ENCODE measurements at places on chromosomes 3 and 15.

GRCh38 chr3:97037294-97037943 lies 223.0 kb downstream of the EPHA6 start:
- DNase-seq, result no peak

- no peak for DNase-seq
Measured at GRCh38 chr15:62912808-62913207, 129.7 kb upstream of the TPM1 start.

DNA sequence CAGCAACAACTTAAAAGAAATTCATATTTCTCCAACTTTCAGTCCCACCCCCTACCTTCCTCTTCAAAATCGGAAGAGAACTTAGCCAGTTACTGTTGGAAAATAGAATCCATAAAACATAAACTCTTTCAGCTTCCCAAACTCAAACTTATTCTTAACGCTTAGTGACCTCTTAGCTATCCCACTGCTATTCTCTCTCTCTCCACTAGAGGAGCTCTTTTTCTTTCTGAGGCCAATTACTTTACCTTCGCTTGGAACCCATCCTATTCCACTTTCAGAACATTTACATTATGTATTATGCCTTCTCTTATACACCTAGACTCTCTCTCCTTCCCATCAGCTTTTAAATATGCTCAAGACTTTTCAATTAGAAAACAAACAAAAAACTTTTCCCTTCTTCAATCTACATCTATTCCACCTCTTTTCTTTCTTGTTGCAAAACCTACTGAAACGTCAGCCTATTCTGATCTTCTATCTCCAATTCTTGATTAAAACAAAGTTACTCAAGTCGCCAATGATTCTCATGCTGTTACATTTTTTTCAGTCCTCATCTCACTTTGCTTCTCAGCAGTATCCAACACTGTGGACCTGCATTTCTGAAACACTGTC lies 13.4 kb upstream of the GHSR start:
- no peak for DNase-seq

DNA sequence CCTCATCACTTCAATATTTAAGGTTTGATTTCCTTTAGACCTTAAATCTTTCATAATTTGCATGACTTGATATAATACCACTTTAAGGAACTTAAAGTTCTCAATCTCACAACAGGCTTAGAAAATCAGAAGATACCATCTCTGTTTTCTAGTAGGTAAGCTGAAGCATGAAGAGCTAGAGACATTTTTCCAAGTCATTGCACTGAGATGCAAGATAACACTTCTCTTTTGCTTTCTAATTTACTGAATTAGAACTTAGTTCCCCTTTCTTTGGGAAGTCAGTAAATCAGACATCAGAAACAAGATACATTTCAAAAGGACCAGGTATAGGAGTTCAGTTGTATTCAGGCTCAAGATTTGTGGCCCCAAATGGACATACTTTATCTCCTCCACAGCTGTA lies 79.7 kb downstream of the DZIP3 start:
- no peak for DNase-seq

- no peak for DNase-seq
Measured at GRCh38 chr15:95897651-95898050, 432.8 kb upstream of the NR2F2 start.

- DNase-seq, result no peak
Measured at GRCh38 chr15:98868564-98868963, 139.0 kb downstream of the PGPEP1L start.

GRCh38 chr3:54696313-54696712 lies 231.5 kb downstream of the LRTM1 start:
- DNase-seq, result no peak

- DNase-seq, result no peak
Measured at GRCh38 chr15:78414621-78415250, 23.3 kb upstream of the IREB2 start.

GRCh38 chr3:118809696-118810498 lies 224.7 kb downstream of the IGSF11 start:
- no peak for DNase-seq

DNA sequence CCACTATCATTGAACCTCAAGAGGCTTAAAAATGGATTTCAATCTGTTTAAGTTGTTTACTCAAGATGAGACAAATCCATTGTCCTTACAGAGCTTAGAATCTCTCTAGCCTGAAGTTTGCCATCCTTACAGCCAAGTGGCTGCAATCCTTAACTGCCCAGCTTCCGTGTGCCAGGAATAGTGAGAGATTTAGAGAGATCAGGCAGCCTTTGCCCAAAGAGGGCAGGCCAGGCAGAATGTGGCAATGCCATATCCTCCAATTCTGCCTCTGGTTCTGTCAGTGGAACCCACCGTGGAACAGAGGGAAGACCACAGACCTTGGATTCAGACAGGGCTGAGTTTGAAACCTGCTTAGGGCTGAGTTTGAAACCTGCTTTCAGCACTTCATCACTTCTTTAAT lies 374.3 kb downstream of the VPS13C start:
- no peak for DNase-seq

- DNase-seq, result no peak
Measured at GRCh38 chr3:143644370-143645089, 203.7 kb downstream of the SLC9A9 start.

DNA sequence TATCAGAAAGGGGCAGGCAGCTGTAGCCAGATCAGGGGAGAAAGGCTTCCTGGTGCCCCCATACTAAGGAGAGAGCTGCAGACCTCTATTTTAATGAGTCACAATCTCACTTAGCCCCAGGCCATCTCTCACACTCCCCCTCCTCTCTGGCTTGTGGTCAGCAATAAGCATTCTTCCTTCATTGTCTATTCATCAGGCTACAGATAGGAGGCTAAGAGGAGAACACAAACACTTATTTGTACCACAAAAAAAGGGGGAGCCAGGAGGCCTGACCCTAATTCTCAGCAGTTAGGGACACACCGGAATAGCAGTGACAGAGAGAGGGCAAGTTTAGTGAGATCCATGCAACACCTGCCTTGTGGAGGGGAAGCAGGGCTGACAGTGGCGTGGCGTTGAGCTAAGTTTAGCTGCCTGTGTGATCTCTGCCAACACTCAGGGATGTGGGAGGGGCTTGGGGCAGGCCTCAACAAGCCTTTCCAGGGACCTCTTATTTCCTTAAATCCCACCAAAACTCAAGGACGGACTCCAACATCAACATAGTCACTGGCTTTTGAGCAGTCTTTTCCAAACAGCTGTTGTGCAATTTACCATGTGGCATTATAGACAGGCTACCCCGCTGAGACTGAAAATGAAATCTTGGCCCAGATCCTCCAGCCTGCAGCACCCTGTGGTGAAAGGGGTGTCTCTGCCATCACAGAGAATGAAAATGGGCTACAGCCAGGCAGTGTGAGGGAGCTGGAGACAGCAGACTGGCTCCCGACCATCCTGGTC lies 191.9 kb upstream of the TSC22D2 start:
- DNase-seq, result no peak

GRCh38 chr15:80536231-80536630 lies 132.0 kb downstream of the ARNT2 start:
- DNase-seq, result no peak

GRCh38 chr3:5497497-5497896 lies 310.0 kb downstream of the EDEM1 start:
- DNase-seq, result no peak

GRCh38 chr3:71232895-71233294 lies 350.6 kb downstream of the FOXP1 start:
- DNase-seq, result no peak

GRCh38 chr3:25585361-25586166 lies 79.1 kb downstream of the TOP2B start:
- no peak for DNase-seq

DNA sequence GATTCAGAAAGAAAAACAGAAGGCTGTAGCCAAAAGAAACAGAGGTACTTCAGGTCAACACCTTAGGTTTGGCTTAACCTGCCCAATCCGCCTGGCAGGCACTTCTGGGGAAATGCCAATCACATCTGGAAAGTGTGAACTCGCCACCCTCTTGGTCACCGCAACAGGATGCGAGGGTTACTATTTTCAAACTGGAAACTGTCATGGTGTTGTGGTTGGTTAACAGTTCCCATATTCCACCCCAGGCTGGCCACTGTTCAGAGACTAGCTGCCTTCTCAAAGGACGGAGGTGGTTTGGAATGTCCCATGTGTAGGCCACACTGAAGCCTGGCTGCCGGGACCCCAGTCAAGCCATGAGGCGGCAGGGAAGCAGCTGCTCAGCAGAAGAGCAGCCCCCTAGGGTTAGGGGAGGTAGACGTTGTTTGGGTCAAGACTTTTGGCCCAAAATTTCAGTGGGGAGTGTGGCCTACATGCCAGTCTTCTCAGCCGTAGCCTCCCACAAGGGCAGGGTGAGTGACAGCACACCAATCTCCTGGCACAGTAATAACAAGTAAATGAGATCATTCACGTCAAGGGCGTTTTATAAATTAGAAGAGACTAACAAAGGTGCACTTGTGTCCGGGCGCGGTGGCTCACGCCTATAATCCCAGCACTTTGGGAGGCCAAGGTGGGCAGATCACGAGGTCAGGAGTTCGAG lies 54.6 kb downstream of the UMPS start:
- no peak for DNase-seq

DNA sequence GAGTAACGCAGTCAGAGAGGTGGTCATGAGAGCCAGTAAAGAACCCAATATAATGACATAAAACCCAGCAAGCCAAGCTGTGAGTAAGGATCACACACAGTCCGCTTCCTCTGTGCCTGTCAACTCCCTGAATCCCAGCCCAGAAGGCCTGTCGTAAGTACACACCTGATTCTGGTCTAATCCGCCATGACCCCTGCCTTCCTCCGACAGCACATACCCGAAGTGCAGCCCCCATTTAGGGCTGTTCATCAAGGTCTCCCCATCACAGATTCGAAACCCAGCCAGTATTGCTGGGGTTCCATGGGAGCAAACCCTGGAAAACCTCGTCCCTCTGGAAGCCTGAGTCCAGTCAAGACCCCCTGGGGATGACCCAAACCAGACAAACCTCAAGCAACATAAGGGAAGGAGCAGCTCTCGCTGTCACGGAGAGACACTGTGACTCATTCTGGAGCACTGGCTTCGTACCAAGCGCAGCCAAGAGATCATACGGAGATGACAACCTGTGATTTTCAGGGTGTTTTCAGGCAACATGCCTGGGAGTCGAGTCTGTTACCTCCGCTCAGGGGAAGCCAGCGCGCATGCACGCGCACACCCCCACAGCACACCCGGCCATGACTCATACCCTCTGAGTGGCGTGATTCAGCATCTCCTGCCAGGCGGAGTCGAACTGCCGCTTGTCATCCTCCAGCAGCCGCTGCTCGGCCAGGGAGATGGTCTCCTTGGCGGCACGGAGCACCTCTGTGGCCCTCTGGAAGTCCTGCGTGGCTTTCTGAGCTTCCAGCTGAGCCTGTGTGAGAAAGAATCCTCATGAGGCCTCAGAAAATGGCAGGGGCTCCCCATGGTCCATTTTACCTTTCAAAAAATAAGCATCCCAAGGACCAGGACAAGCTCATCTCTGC lies 63.0 kb downstream of the SH3BP5 start:
- DNase-seq, result peak; percentile 75

GRCh38 chr3:52568069-52568468 lies 31.7 kb downstream of the UQCC5 start:
- DNase-seq, result no peak

DNA sequence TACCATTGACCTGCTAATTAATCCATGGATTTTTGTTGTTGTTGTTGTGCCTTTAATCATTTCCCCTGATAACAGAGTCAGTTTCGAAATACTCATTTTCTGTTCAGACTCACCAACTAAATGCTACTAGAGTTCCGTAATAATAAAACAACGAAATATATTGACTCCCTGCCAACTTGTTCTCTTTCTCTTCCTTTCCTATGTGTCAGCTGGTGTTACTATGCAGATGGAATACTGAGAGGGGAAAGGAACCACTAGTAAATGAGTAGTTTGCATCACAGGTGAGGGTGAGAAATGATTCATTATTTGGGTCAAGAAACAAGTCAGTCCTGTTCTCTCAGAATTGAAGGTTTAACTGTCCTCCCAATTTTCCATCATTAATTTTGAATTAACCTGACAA lies 1027.3 kb downstream of the TUSC7 start:
- DNase-seq, result no peak

DNA sequence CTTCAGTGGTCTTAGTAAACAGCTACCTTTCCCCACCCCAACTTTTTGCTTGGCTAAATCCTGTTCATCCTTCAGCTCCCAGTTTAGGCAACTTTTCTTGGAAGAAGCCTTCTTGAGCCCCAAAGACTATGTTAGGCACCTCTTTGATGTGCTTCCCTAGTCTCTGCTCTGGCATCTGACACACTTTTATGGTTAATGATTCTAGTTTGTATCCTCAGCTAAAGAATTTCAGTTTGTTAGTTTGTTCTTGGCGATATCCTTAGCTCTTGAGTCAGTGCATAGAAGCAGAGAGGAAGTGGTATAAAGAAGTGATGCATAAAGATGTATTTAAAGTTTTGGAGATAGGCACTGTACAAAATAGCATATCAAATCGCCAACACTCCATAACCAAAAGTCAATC lies 168.4 kb downstream of the WDR72 start:
- no peak for DNase-seq

DNA sequence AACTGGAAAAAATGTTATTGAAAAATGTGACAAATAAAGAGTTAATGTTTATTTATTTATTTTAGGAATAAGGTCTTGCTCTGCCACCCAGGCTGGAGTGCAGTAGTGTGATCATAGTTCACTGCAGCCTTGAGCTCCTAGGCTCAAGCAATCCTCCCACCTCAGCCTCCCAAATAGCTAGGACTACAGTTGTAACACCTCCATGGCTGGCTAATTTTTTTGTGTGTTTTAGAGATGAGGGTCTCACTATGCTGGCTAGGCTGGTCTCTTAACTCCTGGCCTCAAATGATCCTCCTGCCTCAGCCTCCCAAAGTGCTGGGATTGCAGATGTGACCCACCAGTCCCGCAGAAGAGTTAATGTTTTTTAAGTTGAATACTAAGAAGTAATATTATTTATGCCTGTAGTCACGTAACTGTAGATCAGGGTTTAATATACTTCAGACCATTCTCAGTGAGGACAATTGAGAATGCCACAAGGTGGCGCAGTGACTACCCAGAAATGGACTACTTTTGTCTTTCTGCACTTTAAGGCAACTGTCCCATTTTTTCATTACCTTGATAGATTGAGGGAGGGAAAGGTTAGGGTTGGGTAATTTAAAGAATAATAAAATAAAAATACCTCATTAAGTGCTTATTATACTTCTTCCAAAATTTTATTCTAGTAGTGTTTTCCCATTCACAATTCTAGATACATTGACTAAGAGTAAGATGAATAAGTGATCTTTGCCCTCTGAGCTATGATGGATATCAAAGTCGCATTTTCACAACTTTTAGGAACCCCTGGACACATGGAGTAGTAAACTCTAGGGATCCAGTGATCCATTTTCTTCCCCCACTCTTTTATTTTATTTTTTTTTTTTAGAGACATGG lies 6.0 kb downstream of the MUC13 start:
- peak; percentile 21 for DNase-seq

- no peak for DNase-seq
Measured at GRCh38 chr3:127784865-127785710, 37.2 kb downstream of the MGLL start.

DNA sequence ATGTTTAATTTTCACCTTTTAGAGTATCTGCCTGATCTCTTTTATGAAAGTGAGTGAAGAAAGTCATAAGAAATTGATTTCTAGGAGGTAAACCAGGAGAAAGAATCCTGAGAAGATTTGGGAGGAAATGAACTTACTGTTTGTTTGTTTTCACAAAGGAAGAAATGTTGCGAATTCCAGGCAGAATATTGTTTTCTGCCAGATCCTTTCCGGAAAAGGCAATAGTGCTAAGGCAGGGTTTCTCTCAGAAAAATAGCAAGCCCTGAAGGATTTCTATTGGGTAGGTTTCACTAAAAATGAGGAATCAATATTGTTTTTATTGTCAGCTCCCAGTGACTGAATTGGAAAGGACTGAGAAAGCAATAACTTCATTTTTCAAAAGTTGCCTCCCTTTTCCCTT lies 85.7 kb upstream of the TGFBR2 start:
- no peak for DNase-seq

GRCh38 chr3:18018491-18019160 lies 276.2 kb upstream of the TBC1D5 start:
- no peak for DNase-seq
